ENCODE measurements at places on chromosomes 2 and 18.

GRCh38 chr18:58525517-58525916 is 103.4 kb downstream of the ALPK2 start:
- DNase-seq, result no peak

DNA sequence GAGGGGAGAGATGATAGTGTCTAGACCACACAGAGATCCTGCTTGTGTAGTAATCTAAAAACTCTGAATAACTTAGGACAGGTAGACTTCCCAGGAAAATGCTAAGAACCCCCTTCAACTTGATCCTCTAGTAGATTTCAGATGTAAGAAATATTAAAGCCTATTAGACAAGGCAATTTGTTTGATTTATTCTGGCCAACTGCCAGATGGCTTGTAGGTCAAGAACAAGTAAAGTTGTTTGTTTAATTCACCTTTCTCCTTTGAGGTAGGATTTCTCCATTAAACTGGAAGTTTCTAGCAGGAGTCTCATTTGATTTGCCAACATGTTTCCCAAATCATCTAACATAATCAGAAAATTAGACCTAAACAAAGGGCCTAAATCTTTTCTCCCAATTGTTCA is 48.6 kb downstream of the SH3RF3 start:
- DNase-seq, result no peak

DNA sequence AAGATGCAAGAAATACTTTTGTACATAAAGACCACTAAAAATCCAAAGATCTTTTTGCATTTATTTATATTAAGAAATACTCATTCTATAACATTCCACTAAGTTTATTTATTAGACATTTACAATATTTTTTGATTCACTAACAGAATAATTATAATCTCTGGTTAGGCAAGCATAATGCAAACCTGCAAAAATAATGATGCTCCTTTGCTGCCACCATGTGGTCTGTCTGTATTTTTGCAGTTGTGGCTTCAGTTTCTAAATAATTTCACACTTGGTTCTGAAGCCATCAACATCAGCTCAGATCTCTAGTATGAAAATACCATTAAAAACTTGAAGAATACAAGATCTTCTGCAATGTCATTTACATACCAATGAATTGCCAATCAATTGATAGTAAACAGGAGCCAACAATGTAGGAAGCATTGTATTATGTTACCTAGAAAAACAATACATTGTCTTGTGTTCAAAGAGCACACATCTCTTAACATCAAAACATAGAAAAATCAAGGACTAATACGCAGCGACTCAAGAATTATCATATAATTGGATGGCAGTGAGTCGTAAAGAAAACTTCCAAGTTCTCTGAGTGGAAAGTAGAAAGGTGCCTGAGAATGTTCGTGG is 28.8 kb upstream of the WDR75 start:
- no peak for DNase-seq

- no peak for DNase-seq
These were observed 69.1 kb downstream of the PDK1 start for GRCh38 chr2:172624996-172625395.

GRCh38 chr2:230869914-230870543 is 5.3 kb downstream of the ITM2C start:
- DNase-seq, result no peak

DNA sequence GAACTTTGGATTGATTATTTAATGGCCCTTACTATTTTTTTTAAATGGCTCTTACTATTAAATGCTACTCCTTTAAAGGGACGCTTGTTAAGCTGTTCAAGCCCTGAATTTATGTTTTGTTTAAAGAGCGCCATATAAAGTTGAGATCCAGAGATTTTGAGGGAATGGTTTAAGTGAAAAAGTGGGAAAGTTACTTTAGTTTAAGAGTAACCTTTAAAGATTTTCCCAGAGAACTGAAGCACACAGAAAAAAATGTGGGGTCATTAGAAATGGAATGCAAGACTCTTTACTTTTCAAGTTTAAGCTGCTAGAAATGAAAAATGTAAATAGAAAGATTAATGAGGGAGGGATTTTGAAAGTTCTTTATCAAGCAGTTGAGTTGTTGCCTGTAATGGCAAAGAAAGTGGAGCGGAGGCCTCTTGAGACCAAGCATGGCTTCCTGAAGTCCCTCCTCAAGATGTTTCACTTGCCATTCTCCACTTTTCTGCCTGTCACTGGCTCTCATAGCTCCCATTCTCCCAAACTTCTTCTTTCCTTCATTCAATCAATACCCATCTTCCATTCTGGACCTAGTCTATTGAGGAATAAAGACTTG is 93.2 kb downstream of the KCNS3 start:
- no peak for DNase-seq

DNA sequence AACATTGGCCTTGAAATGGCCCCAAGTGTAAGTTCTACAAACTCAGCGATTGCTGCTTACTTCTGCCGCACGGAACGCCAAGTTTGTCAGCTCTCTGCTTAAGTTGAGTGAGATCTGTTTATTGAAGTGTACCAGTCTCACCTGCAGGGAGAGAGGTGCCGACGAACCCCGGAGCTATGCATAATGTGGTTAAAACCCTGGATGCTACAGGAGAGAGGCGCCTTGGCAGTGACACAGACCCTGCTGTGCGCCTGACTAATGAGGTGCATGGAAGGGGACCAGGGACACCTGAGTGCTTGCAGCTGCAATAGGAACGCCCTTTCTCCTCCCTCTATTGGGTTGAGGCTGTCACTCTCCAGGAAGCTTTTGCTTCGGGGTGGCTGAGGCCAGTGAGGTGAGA is 979 bp downstream of the SLC9A2 start:
- no peak for DNase-seq

DNA sequence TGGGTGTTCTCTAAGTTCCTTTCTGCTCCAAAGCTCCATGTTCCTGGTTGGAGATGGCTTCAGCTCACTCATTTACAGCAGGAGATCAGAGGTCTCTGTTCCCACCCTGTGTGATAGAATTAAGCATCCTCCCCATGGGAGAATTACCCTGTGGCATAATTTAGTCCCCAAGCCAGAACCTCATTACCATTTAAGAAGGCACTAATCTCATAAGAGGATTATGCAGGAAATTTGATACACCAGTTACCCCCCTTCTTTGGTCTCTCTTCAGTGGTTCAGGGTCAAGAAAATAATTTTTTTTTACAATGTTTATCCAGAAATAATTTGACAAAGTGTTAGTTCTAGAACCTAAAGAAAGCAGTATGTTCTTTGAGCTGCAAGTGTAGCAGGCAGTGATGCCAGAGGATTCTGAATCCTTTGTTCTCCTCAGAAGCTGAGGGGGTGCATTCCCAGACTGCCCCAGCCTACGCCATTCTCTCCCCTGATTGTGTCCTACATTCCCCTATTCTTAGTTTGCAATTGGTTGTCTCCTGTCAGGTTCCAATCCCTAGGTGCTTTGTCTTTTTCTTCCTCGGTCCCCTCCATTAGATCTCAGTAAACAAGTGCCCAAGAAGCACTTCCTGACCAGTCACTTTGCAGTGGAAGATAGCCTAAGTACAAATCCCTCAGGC is 163.6 kb downstream of the PRKCE start:
- DNase-seq, result peak; percentile 89

DNA sequence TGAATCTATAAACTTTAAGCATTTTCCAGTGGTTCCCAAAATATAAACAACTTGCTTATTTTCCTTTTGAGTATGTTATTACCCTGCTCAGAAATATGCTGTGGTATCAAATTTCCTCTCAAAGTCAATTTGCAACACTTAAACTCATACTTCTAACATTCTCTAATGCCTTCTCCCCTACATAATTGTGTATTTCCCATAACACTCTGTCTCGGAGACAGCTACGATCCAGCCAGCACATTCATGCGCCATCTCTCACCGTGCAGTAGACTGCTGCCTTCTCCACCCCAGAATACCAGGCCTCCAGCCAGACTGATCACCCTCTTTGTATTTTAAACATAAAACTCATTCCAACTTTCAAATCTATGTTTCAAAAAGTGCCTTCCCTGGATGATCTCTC is 41.8 kb downstream of the TIMM21 start:
- no peak for DNase-seq

DNA sequence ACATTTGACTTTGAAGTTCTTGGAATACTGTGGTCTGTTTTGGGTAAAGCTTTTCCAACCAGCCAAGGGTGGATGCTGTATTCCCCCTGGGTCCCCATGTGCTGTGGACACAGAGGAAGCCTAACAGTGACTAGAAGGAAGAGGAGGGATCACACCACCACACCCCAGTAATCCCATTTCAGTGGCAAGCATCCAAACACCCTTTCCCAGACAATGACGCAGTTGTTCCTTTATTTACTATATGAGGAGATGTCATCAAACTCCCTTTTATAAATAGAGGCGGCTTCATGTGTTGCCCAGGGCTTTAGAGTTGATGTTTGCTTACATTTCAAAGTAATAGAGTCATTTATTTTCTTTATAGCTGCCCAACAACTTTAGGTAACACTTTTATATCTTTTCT is 959.4 kb upstream of the GYPC start:
- DNase-seq, result no peak

DNA sequence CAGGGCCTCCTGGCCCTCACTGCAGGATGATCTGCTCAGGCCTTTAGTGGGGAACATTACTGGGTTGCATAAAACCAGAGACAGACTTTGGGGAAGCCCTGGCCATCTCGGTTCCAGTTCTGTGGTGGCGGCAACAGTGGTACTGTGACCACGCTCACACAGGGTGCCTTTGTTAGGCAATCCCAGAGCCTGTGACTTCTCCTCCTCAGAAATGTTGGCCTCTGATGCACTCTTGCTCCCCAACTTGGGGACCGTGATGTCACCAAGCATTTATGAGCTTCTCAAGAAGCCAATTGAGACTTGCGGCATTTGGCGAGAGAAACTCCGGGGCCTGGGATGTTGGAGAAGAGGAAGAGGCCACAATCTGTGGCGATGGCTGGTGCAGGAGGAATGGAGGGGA is 80.9 kb upstream of the PKDCC start:
- no peak for DNase-seq

- no peak for DNase-seq
These were observed 114.4 kb downstream of the ZFP36L2 start for GRCh38 chr2:43111788-43112554.

- DNase-seq, result no peak
These were observed 251.2 kb upstream of the RBBP8 start for GRCh38 chr18:22681908-22682307.

- DNase-seq, result no peak
These were observed 1.7 kb downstream of the LYPD1 start for GRCh38 chr2:132668189-132668823.

GRCh38 chr2:102159295-102159694 is 16.7 kb downstream of the IL1R1 start:
- DNase-seq, result no peak

DNA sequence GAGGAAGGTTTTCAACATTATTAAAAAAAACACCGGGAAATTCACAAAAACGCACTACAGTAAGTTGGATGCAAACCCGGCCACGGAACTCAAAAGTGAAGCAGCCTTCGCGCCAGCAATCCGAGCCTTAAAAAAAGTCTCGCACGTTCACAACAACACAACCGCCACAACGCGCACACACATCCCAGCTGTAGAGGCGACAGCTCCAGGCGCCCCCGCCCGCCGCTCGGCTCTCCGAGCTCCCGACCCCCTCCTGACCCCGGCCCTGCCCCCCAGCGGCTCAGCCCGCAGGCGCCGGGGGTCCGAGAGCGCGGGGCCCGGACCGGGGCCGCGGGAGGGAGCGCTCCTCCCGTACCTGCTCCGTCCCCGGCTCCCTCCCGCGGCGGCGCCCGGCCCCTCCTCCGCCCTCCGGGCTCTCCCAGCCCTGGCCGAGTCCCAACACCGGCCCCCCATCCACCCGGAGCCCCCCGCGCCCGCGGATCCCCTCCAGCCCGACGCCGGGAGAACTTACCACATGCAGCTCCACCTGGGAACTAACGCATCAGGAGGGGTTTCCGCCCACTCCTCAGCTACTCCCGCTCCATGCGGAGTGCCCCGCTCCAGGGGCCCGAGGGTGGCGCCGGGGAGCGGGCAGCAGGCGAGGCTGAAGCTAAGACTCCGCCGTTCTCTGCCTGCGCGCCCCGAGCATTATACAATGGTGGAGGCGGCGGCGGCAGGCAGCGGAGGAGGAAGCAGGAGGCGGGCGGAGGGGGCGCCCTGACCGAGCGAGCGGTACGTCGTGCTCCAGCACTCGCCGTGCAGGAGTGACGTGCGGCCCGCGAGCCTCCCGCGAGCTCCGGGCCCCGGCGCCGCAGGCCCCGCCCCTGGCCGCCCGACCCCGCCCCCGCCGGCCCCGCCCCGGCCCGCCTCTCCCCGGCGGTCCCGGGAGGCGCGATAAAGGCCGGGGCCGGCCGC is at the start of gene SERTAD2:
SERTAD2 (minus strand) TSS at position 805 of the 954 bp plus-strand sequence. CDS start 17,042 bp downstream, outside the sequence.
- DNase-seq, result no peak

DNA sequence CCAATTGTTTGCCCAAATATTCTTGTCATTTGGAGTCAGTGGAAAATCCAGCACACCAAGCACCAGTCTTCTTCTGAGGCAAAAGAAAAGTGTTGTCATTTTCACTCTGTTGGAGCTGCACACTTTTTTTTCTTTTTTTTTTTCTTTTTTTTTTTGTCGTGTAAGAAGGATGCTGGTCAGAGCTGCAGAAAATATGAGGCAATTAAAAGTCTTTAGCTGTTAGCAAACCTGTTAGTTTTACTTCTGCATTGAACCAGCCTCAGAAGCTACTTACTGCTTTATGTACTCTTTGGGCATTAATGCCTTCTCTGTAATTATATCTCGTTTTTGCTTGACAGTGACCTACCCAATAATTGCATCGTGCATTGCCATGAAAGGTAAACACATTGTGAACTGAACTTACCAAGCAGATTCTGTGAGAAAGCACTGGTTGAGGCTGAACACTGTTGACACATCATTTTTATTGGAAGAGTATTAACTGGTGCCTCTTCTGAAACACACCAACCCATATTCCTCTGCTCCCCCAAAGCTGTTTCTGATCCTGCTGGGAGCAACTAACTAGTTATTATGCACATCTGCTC is 165.4 kb downstream of the CAPN13 start:
- no peak for DNase-seq

DNA sequence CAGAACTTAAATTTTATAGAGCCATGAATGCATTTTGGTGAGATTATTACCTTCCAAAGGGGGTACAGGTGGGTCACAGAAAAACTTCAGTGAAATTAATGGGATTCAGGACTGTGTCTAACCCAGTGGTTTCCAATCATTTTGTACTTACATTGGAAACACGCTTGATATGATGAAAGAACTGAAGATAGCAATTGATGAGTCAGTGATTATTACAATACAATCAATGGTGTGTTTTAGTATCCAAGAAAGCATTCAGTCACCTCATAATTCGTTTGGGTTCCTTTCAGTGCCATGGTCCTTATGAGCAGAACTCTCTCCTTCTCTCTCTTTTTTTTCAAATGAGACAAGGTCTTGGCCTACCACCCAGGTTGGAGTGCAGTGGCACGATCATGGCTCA is 66.5 kb upstream of the IGFBP5 start:
- no peak for DNase-seq

GRCh38 chr18:66271962-66272361 is 331.9 kb downstream of the CDH19 start:
- no peak for DNase-seq
